ENCODE measurements at places on chromosomes 2 and 18. TPM values are rescaled to one million over a fixed set of nuclear protein-coding genes. Genes with fewer than 3 reads are reported as not detected.

Gene IL37
- not detected for total RNA-seq

Gene FN1
- 3,312 TPM for total RNA-seq

Gene SCN1A
- under 0.01 TPM for total RNA-seq

Gene NEURL3
- total RNA-seq: not detected

Gene INSIG2
- 6.1 TPM for total RNA-seq

Gene CNGA3
- total RNA-seq: not detected

Gene ITGB6
- not detected for total RNA-seq

Gene TRIP12
- 335 TPM for total RNA-seq

Gene RAPGEF4
- 1.3 TPM for total RNA-seq

Gene VWC2L
- total RNA-seq: under 0.01 TPM

Gene TBR1
- total RNA-seq: under 0.01 TPM

Gene KCNE4
- total RNA-seq: 13.4 TPM

Gene ZNF532
- 45.1 TPM for total RNA-seq

Gene REG1B
- not detected for total RNA-seq

- no peak for DNase-seq
These were observed 57.7 kb downstream of the TTC32 start for GRCh38 chr2:19843992-19844515.

DNA sequence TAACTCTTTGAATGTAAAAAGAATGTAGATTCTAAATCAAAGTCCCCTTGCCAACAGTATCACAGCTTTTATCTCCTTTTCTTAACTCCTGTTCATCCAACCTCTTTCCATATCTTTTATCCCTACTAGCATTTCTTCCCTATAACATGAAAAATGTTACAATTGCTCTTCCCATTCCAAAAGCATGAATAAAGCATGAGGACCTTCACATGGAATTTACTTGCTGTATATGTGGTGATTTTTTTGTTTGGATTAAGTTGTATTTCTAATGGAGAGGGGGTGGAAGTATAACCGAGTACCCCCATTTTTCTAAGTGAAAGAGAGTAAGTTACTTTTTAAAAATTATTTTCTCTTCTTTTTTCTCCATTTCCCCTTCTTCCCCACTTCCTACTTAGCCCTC lies 94.9 kb upstream of the RBBP8 start:
- DNase-seq: no peak

DNA sequence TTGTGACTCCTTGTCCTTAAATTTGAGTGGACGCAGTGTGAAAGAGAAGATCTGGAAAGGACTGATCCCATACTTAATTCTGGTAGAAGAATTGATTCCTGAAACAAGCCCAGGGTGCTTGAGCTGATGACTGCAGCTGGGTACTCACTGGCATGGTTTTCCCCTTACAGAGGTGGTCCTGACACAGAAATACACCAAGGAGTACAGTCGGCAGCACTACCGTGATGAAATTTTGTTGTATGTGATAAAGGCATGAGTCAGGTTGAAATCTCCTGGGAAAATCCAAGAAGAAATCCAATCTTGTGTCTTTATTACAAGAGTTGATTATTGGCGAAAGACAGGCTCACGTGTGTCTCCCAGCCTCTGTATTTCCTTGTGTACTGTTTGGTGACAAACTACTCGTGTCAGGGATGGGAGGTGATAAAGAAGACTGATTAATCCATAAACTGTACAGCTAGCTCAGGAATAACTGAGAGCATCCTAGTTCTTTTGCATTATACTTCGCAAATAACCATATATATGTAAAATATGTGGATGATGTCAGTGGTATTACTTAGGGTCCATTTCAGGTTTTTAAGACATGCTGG lies 76.6 kb downstream of the RAPGEF4 start:
- no peak for DNase-seq

DNA sequence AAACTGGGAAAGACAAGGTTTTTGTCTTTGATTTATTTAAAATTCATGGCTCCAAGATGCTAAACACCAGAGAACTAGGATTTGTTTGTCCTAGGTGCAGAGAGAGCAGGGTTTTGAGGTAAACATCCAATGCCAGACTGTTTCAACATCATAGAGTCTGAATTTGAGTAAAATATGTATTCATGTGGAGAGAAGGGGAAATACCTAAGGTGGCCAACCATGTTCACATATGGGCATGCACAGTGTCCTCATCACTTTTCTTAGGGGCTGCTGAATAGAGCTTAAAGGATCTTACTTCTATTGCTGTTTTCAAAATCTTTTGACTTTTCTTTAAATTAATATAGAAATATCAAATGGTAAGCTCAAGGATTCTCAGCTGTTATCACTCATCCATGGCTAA lies 287.0 kb upstream of the CCDC68 start:
- no peak for DNase-seq

DNA sequence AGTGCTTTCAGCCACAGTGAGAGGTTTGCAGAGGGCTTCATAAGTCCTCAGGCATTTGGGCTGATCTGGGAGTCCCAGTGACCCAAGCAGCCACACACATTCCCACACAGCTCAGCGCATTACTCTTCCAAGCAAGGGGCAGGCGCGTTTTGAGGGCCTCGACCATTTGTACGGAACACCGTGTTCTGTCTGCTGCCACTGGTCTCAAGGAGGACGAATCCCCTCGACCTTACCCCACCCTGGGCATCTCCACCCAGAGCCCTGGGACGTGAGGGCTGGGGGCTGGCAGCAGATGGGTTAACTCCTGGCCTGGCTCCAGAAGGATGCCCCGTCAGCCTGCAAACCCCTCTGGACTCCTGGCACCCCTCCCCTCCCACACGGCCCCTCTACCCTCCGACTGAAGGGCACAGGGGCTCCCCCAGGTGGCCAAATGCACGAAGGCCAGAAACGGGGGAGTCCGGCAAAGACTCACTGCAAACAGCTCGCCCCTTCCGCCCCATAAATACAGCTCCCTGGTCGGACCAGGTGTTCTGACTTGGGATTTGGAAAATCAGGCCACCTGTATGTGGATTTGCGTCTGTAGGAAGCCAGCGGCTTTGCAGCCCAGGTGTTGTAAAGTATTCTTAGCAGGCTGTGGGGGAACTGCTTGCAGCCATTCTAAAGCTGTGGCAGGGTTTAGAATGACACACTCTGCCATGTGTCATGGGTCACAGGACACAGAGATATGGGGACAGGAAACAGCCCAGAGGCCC lies 33.6 kb upstream of the PTMA start:
- DNase-seq: peak; percentile 60

- DNase-seq: no peak
These were observed 7.8 kb upstream of the ANXA4 start for GRCh38 chr2:69734035-69734611.

DNA sequence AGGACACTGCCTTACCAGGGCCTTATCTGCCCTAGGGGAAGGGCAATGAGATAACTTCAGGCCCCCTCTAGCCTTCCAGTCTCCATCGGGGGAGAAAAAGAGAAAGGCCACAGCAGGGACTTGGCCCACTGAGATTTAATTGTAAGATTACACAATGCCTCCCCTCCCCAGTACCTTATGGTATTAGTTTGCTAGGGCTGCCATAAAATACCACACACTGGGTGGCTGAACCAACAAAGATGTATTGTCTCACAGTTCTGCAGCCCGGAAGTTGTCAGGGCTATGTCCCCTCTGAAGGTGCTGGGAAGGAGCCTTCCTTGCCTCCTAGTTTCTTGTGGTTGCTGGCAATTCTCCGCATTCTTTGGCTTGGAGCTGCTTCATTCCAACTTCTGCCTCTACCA lies 34.8 kb upstream of the SPATA3 start:
- DNase-seq: no peak

GRCh38 chr2:66306483-66306882 lies 128.4 kb upstream of the MEIS1 start:
- peak; percentile 14 for DNase-seq

DNA sequence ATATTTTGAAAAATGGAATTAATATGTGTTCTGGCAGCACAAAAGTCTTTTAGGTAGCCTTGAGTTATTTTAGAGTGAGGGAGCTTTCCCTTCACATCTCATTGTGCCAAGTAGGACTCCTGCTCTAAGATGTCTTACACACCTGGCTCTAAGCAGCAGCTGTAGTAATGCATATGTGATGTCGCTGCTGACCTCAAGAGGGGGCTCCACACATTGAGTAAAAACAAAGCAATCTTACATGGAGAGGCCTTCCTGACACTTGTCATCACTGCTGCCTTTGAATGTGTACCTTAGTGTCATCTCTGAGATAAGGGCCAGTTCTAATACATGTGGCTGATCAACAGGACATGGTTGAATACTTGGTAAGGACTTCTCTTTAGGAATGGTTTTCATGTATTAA lies 75.8 kb downstream of the ACTR3 start:
- peak; percentile 40 for DNase-seq

- DNase-seq: no peak
These were observed at the start of gene ANKRD30B for GRCh38 chr18:14747513-14748474. ANKRD30B (plus strand) TSS chr18:14748172; CDS start chr18:14748420, 248 bp downstream.

DNA sequence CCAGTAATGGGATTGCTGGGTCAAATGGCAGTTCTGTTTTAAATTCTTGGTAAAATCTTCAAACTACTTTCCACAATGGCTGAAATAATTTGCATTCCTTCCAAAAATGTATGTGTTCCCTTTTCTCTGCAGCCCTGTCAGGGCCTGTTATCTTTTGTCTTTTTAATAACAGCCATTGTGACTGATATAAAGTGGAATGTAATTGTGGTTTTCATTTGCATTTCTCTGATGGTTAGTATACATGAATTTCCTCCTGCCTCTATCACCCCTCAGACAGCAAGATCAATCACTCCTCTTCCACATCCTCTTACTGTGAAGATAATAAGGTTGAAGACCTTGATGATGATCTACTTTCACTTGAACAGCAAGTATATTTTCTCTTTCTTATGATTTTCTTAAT lies 304.8 kb upstream of the FSIP2 start:
- DNase-seq: no peak

GRCh38 chr2:109609352-109610024 lies 4.3 kb downstream of the SEPTIN10 start:
- DNase-seq: peak; percentile 59

DNA sequence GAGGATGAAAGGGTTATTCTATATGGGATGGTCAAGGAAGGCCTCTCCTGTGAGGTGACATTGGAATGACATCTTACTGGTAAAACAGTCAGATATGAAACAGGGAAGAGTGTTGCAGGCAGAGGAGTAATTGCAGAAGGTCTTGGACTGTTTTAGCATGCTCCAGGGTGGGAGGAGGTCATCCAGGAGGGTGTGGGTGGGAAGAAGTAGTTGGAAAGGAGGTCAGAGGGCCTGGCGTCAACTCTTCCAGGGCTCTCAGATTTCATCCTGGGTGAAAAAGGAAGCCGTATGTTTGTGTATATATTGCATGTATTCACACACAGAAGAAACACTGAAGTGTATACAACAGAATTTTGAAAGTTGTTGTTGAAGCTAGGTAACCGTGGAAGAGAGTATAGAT lies 48.2 kb downstream of the ATP9B start:
- peak; percentile 53 for DNase-seq

GRCh38 chr18:74197705-74198341 lies 49.5 kb downstream of the TIMM21 start:
- DNase-seq: no peak

- no peak for DNase-seq
These were observed 2.8 kb upstream of the TMEM131 start for GRCh38 chr2:97998431-97999005.

GRCh38 chr2:176826984-176827668 lies 385.5 kb upstream of the HNRNPA3 start:
- DNase-seq: no peak

GRCh38 chr2:130391058-130391871 lies 35.4 kb downstream of the PTPN18 start:
- peak; percentile 73 for DNase-seq
